ENCODE measurements at places on chromosomes 7 and 10. TPM values are rescaled to one million over a fixed set of nuclear protein-coding genes. Genes with fewer than 3 reads are reported as not detected.

DNA sequence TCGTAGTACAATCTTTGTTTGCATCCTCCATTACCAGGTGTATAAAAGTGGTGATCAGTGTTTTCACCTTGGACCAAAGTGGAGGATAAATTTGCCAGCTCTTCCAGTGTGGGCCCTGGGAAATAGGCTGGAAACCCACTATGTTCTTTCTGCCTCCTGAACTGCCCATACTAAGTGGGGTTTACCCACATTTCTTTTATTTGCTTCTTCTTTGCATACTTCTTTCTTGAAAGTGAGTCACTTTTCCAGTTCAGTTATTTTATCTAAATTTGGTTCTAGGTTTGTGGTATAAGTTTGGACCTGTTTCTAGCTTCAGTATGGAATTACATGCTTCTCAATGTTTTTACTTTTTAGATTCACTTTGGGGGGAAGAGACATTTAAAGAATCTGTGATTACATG, 126.2 kb upstream of the ACBD5 start:
- no peak for DNase-seq

DNA sequence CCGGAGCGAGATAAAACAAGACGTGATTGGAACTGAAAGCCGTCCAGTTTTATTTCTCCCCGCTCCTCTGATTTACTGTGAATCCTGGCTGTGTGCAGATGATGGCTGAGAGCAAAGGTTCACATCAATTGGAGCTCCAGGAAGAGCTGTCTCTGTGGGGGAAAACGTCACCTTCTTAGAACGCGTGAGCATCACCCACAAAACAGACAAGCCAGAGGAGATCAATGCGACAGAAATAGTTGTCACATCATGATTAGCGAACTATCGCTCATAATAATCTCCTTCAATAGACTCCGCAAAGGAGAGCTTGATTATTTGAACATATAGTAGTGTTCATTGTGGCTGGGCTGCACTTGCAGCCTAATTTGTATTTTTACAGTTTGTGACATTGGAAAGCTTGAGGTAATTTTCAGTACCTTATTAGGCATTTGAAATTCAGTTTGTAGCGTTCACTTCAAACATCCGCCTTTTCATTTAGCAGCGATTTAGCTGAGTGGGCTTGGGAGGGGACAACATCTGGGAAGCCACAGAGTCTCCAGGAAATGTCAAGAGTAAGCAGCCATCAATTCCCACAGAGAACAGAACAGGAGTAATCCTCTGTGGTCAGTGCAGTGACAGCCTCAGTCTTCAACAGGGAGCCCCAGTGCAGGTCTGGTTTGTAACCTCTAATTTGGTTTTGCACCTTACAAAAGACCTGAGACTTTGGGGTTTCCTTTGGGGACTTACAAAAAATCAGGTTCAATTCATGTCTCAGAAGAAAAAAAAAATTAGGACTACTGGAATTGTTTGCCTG, 276.8 kb upstream of the PFKP start:
- no peak for DNase-seq

OR6V1 gene
- polyA plus RNA-seq = not detected

- DNase-seq = no peak
These were observed 58.8 kb upstream of the AGMO start for GRCh38 chr7:15620491-15621185.

DNA sequence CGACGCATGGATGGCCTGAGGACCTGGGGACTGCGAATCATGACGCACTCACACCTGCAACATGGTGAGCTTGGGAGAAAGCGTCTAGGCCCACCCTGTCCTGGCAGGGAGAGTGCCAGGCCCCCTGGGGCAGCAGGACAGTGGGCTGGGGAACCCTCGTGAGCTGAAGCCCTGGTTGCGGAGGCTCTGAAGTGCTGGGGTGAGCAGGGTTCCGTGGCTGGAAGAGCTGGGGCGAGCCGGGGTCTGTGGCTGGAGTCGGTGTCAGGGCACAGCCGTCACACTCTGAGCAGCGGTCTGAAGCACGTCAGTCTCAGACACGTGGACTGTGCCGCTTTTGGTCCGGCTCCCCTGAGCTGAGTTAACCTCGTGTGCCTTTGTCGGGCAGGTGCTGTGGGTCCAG, 4.7 kb downstream of the SUN1 start:
- no peak for DNase-seq

MOGAT3 gene
- 72.1 TPM for polyA plus RNA-seq

- no peak for DNase-seq
These were observed 396.2 kb downstream of the TYW1 start for GRCh38 chr7:67392596-67393438.

- DNase-seq = no peak
These were observed 55.8 kb downstream of the INPP5A start for GRCh38 chr10:132593389-132593788.

AGR2 gene
- polyA plus RNA-seq = 527 TPM

GRCh38 chr7:77413128-77413527, 3.0 kb downstream of the GSAP start:
- DNase-seq = no peak

DNA sequence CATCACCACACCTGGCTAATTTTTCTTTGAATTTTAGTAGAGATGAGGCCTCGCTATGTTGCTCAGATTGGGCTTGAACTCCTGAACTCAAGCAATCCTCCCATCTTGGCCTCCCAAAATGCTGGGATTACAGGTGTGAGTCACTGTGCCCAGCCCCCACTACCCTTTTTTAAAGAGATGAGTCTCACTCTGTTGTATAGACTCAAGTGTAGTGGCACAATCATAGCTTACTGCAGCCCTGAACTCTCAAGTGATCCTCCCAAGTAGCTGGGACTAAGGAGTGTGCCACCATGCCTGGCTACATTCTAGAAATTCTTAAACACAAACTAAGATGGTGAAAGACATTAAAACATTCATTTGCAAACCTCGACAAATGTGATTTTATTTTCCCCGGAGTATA, 12.6 kb downstream of the SYPL1 start:
- no peak for DNase-seq

DNA sequence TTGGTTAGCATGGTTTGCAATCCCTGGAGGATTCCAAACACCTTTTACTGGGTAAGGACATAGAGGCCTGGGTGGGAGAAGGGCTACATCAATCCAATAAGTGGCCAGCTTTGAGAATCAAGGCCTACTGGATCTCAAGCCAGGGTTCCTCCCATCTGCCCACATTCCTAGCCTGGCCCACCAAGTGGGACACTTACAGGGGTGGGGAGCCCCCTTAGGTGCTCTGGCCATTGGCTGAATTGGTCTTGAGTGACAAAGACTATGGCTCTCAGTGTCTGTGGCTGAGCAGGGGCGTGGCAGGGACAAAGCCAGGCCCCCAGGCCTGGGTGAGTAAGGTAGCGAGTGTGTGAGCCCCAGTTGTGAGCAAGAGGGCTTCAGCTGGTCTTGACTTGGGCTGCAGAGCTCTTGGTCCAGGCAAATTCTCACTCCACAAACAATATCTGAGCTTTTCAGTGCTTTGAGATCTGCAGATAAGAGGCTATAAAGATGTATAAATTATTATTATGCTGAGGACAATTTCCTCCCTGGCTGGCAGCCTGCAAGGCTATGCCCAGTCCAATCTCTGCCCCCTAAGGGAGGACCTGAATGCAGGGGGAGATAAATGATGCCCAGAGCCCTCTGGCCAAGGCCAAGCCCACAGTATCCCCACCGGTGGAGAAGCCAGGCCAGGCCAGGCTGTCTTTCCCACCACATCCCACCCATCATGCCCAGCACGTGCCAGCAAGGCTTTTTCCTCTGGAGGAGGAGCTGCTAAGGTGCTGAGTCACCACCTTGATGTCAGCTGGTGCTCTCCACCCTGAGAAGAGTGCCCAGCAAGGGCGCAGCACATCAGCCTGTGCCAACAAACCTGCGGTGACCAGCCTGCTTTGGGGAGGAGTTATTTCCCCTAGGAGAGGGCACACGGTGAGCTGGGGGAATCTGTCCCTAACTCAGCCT, 80.7 kb upstream of the DUSP5 start:
- no peak for DNase-seq

DNA sequence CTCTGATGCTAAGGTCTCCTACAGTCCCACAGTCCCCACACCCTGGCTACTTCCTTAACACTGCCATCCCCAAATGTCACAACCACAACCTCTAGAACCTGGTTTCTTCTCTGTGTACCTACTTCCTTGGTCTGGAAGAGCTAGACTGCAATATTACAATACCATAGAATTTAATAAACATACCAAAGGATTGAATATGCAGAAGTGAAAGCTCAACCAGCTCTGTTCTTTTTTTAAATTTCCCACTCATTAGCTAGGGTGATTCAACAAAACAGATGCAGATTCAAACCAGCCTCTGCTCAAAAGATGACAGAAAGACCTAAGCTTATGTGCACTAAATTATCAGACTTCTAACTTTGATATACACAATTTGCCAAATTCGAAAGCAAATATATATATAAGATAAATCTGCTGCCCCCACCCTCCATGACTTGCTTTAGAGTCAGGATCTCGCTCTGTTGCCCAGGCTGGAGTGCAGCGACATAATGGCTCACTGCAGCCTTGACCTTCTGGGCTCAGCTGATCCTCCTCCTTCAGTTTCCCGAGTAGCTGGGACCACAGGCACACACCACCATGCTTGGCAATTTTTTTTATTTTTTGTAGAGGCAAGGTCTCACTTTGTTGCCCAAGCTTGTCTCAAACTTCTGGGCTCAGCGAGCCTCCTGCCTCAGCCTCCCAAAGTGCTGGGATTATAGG, 212.6 kb downstream of the CHCHD3 start:
- no peak for DNase-seq

DNAH11 gene
- polyA plus RNA-seq = 0.40 TPM

- no peak for DNase-seq
These were observed 35.5 kb downstream of the TMEM270 start for GRCh38 chr7:73896454-73896853.

DNA sequence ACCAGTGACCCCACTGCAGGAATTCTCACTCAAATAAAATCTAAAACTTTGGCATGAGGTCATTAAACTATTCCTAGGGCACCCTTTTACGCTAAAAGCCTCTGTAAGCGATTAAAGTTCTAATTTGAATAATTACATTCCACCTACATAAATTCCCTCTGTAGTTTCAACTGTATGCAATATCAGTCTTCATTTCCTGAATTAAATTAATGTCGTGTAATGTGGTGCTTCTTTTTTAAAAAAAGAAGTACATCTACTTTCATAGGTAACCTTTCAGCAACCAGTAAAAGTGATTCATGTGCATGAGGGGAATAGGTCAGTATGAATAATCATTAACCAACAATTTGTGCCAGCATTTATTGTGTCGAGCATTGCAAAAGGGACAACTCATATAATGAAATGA, 44.7 kb downstream of the IMMP2L start:
- peak; percentile 30 for DNase-seq

DNA sequence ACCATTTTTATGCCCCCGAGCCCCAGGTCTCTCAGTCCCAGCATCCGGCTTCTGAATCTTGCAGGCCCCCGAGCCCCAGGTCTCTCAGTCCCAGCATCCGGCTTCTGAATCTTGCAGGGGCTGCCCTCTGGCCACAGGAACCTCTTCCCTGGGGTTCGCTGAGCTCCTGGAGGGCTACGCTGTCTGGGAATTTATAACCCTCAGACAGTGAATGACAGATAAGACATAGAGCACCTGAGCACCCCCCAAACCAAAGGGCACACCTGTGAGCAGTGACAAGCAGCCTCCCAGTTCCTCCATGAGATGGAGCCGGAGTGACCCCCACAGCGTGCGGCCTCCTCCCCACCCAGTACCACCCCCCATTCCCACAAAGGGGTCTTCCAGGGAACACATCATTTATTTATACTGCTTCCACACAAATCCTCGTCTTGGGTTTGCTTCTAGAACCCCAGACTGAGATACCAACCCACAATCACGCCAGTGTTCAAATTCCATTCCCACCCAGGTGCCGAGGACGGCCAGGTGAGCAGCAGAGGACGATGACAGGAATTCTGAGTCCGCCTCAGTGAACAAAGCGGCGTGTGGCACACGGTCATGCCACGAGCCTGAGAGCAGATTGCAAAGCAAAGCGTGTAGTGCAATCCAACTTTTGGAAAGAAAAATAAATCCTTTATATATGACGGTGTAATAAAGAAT, 57.7 kb upstream of the FAM20C start:
- peak; percentile 54 for DNase-seq

DNA sequence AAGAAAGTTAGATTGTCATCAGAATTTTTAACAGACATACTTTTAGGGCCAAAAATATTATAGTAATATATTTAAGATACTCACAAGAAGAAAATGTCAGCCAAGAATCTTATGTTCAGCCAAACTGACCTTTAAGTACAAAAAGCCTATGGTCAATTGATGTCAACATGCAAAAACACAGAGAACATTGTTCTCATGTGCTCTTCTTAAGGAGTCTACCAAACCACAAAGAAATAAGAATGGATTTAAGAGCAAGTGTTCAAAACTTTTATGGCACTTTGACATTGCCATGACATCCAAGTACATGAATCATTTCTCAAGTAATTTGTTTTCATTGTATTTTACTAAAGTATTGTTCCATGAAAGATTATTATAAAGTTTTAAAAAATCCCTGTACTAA, 180.4 kb downstream of the TMEM26 start:
- DNase-seq = no peak

- no peak for DNase-seq
These were observed 95.2 kb downstream of the VIPR2 start for GRCh38 chr7:159049266-159050025.

DNA sequence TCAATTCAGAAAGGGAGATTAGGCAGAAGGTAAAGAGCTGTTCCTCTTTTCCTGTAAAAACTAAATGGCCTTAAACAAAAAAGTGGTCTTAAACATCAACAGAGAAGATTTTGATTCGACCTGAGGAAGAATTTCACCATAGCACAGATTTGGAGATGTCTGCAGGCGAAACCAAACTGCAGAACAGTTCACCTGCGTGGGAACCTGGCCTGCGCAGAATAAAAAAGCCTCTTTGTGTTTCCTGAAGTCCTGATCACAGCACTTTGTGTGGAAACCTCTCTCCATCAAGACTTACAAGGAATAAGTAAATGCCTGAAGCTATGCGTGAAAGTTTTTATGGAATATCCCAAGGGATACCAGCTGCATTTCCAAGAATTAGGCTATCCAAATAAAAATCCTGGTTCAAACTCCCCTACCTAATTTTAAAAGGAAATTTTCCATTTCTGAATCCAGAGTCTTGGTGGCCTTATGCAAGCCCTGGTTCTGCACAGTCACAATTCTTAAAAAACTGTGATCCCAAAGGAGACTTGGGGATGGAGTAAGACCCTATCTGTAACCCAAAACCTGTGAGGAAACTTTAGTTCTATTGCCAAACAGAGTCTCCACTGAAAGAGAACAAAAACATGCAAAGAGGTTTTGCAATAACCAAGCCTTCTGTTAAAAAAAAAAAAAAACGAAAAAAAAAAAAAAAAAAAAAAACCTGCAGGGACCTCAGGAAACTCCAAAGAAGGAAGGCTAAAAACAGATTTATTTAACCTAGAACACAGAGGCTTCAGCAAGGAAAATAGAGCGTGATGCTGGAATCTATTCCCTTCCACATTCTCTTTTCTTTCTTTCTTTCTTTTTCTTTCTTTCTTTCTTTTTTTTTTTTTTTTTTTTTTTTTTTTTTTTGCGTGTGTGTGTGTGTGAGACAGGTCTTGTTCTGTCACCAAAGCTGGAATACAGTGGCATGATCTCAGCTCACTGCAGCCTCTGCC, 10.4 kb downstream of the CALML3 start:
- DNase-seq = no peak

Data from large intestine (tissue), 12 donors.